Naive thymus-derived CD8-positive, alpha-beta T cell (primary cell): ENCODE measurements at places on chromosomes 2 and 18.

- DNase-seq, result no peak
Observed at GRCh38 chr18:3605486-3605952, 155.5 kb downstream of the TGIF1 start.

- no peak for DNase-seq
Observed at GRCh38 chr18:58657081-58657480, 14.2 kb upstream of the MALT1 start.

- no peak for DNase-seq
Observed at GRCh38 chr2:203811491-203812221, 55.9 kb upstream of the CTLA4 start.

GRCh38 chr2:41880561-41881243 lies 167.1 kb upstream of the PKDCC start:
- DNase-seq, result no peak

- DNase-seq, result peak; percentile 75
Observed at GRCh38 chr2:219530048-219530963, 13.3 kb downstream of the CHPF start.

DNA sequence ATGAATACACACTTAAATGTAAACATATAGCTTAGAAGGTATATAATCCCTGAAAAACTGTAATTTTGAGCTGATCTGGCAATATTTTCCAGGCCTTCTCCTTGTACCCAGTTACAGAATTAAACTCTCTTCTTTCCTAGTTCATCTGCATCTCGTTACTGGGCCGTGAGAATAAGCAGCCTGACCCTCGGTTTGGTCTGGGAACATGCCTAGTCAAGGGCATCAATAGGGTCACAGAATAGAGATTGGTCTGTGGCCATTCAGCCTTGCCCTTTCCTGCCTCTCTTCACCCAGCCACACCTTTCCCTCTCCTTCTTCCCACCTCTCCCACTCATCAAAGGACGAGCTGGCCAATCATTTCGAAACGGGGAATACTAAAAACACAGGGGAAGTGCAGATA lies 27.3 kb downstream of the SULT1C2 start:
- no peak for DNase-seq

DNA sequence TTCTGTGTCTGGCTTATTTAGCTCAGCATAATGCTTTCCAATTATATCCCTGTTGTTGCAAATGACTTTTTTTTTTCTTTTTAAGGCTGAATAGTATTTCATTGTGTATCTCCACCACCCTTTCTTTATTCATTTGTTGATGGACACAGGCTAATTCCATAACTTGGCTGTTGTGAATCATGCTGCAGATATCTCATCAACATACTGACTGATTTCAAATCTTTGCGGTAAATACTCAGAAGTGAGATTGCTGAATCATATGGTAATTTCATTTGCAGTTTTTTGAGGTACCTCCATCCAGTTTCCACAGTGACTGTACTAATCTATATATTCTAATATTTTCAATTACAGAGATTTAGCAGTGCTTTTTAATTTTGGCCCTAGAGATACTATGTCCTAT lies 266.2 kb downstream of the TMX3 start:
- DNase-seq, result no peak

DNA sequence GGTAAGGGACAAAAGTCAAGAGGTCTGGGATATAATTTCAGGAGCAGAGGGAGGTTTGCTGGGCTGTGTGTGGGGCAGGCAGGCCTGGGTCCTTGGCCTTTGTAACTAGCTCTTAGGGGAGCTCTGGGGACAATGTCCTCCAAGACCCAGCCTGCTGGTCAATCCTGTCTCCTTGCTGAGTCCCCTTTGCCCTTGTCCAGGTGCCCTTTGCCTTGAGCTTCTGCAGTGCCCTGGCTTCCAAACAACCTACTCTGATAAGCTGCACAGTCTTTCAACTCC lies 30.0 kb upstream of the REEP1 start:
- no peak for DNase-seq

DNA sequence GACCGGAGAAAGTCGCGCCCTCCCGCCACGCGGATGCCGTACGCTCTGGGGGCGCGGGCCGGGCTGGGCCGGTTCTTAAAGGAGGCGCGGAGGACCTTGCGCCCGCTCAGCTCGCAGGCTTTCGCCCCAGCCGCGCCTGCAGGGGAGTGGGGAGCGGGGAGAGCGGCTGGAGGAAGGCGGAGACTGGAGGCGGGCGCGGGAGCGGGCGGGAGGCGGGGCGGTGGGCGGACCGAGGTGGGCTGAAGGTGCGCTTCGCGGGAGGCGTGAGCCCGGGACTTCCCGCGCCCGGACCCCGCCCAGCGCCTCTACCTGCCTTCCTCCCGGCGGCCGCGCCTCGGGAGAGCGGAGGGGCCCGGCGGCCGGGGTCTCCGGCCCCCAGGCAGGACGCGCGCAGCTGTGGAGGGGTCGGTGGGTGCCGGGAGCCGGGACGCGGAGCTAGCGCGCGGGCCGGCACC lies at the start of gene ADRA2B:
ADRA2B (minus strand) TSS at position 148 of the 455 bp plus-strand sequence. CDS start 422 bp downstream, outside the sequence.
- peak; percentile 61 for DNase-seq

DNA sequence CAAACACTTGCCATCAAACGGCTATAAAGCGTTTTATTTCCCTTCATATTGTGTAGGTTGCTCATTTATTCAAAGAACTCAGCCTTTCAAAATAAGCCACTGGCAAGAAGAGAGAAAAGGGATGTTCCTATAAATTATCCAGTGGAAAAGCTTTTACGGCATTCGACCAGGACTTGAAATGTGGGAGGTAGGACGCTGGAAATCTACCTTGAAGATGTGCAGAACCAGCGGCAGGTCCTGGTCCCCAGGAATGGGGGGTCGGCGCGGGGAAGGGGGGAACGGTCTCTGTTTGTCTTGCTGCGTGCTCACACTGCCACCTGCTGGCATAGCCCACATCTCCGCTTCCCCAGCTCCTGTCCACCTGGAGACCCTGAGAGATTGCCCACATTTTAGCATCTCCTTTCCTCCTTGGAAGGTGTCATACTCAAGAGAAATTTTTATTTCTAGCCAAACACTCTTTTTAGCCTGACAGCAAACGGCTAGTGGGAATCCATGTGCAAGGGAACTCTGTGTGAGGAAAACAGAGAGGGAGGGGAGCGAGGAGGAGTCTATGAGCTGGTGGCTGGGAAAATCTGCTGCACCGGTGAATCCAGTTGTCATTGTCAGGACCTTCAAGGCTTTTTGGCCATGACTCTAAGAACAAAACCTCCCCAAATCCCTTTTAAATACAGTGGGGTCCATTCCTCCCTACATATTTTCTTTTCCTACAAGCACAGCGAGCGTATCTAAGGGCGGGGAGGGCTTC lies 349.0 kb upstream of the PKDCC start:
- DNase-seq, result peak; percentile 1

- no peak for DNase-seq
Observed at GRCh38 chr2:18896125-18896764, 306.9 kb upstream of the NT5C1B start.

DNA sequence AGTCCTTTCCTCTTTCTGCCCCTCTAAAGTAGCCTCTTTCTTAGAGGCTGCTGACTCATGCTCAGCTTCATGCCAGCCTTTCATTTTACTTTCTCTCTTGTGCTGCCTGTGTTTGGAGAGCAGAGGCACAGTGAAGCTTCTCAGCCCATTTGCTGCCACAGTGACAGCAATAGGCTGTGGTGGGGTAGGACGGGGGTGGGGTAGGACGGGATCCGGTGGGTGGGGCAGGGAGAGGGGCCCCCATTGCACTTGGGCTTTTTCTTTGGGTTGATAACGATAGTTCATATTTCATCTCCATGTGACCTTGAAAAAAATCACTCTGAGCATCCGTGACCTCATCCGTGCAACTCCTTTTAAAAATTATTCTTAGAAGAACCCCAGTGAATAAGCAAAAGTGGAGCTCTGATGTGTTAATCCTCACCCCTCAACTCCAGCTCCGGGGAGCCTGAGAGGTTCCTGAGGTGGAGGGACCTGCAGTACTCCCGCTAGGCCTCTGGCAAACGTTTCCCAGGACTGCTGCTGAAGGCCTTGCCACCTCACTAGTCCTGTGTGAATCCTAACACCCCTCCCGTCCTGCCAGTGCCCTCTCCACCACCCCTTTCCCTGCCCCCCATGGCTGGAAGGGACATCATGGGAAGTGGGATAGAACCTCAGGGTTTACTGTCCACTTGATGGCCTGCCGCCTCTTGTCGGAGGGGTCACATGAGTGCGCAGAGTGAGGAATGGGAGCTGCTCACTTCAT lies 70.8 kb downstream of the INPP4A start:
- DNase-seq, result no peak

GRCh38 chr2:141899740-141900139 lies 231.1 kb downstream of the LRP1B start:
- no peak for DNase-seq

GRCh38 chr2:156490466-156490840 lies 54.3 kb downstream of the GPD2 start:
- DNase-seq, result no peak

DNA sequence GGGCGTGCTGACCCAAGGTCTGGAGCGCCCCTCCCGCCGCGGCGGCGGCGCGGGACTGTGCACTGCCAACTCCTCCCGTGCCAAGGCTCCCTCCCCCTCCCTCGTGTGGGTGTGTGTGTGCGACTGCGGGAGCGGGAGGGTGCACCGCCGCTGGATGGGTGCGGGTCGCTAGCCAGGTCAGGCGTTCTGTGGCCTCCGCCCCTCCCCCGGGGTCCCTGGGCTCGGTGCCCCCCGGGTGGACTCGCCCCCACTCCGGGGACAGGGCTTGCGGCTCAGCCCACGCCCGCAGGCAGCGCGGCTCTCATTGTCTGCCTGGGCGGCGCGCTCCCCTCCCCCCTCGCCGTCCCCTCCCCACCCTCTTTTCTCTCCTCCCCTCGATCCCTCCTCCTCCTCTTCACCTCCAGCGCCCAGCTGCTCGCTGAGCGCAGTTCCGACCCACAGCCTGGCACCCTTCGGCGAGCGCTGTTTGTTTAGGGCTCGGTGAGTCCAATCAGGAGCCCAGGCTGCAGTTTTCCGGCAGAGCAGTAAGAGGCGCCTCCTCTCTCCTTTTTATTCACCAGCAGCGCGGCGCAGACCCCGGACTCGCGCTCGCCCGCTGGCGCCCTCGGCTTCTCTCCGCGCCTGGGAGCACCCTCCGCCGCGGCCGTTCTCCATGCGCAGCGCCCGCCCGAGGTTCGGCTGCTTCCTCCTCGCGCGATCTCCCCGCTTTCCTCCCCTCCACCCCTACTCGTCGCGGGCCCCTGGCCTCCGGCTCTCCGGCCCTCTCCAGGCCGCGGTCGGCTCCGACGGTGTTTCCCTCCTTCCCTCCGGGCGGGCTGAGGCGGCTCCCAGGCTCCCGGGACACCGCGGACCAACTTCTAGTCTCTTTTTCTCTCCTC lies at the start of gene GATA6:
GATA6 (plus strand) TSS at position 579 of the 878 bp plus-strand sequence. CDS start 1,556 bp downstream, outside the sequence.
- DNase-seq, result peak; percentile 52

DNA sequence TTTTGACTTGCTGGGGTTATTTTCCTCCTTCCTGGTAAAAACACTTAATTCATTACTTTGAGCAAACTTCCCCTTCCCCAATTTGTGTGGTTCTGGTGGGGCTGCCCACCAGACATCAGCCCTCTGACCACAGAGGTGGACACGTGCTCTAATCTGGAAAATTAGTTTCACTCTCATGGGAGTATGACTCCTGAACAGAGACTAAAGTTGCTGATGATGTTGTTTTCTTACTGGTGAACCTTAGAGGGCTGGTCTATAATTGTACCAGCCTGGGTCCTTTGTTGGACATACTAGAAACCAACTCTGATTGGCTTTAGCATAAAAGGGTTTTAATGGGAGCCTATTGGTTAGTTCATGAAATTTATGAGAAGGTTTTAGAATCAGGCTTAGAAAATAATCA lies 54.1 kb upstream of the ACYP2 start:
- DNase-seq, result no peak

GRCh38 chr18:58413667-58414628 lies 214.9 kb downstream of the ALPK2 start:
- no peak for DNase-seq

DNA sequence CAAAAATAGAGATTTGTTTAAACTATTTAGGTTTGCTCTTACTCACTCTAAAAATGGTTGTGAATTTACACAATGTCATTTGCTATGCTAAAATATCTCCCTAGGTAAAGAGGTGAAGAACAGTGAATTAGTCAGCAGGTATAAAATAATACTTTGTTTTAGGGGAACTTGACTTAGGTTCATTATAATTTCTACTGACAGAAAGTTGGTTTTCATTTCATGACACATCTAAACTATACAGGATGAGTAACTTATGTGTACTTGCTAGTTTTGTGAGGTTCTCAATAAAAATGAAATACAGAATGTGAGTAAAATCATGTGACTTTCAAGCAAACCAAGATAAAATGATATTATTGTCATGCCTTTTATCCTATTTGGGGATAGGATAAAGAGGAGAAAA lies 66.0 kb downstream of the DIS3L2 start:
- DNase-seq, result no peak

DNA sequence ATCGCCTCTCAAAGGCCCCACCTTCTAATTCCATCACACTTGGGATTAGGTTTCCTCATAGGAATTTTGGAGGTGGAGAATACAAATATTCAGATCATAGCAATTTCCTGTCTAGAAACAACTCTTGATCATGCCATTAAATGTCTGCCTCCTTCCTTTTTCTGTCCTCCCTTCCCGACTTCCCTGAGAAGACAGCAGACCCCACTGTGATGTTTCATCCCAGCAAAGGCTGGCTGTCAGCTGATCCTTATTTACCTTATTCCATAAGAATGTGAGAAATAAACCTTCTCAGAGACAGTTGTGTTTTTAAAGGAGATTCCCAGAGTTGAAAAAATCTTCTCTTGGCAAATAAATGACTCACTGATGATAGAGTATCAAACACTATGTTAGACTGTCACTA lies 133.9 kb downstream of the TDRD15 start:
- DNase-seq, result no peak

DNA sequence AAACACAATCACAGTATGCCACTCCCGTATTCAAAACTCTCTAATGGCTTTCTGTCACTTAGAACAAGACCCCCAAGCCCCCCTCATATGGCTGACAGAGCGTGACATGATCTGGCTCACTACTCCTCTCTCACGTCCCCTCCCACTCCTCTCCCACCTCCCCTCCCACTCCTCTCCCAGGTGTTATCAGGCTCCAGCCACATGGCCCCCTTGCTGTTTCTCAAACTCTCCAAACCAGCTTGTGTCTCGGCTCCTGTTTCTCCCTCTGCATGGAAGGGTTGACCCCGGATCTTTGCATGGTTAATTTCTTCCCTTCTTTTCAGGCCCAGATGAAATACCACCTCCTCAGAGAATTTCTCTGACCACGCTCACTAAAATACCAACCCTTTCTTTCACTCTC lies 180.8 kb downstream of the SLC8A1 start:
- no peak for DNase-seq

- DNase-seq, result no peak
Observed at GRCh38 chr2:121076498-121076820, 208.5 kb downstream of the TFCP2L1 start.

DNA sequence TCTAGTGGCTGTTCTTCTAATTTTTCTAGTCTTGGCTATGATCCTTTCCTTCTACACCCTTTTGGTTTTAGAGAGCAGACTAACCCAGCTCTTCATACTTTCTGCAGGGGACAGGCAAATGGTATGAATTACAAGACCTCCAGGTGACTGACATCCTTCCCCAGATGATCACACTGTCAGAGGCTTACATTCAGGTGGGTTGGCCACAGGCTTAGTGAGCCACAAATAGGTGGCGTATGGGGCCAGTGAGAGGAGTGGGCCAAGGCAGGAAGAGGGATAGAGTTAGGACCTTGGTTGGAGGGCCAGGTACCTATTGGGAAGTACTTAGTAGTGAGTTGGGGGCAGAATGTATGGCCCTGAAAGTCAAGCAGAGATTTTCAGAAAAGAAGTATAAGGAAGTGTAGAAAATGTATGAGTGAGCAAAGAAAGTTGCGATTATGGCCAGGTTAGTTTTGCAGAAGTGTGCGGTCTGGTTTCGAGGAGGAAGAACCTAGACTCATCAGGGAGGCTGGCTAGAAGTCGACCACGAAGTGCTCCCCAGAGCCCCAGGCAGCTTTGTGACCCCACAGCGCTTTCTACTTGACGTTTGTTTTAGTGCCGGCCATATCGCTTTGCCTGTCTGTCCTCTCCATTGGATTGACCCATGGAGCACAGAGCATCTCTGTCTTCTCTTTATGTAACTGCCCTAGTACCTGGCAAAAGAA lies 20.0 kb downstream of the SFTPB start:
- no peak for DNase-seq
